ENCODE measurements at places on chromosomes 13 and 19. TPM values are rescaled to one million over a fixed set of nuclear protein-coding genes. Genes with fewer than 3 reads are reported as not detected.

DNA sequence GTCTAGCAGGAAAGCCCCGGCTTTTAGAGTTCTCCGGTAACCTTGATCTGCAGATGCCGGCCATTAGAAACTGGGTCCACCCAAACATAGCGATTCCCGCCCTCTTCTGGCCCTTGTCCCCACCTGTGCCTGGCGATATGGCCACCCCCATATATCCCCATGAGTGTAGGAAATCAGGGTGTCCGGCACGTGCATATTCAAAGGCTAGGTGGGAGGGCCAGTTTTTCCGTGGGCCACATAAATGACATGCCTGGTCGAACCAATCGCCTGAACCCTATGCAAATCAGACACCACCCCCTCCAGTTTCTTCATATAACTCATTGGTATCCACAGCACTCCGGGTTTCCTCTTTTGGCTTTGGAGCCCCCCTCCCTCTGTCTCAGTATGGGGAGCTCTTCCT lies 37.4 kb downstream of the ERICH4 start:
- DNase-seq, result no peak

GRCh38 chr19:48997972-48998371 lies 4.3 kb downstream of the RUVBL2 start:
- DNase-seq, result peak; percentile 63

DNA sequence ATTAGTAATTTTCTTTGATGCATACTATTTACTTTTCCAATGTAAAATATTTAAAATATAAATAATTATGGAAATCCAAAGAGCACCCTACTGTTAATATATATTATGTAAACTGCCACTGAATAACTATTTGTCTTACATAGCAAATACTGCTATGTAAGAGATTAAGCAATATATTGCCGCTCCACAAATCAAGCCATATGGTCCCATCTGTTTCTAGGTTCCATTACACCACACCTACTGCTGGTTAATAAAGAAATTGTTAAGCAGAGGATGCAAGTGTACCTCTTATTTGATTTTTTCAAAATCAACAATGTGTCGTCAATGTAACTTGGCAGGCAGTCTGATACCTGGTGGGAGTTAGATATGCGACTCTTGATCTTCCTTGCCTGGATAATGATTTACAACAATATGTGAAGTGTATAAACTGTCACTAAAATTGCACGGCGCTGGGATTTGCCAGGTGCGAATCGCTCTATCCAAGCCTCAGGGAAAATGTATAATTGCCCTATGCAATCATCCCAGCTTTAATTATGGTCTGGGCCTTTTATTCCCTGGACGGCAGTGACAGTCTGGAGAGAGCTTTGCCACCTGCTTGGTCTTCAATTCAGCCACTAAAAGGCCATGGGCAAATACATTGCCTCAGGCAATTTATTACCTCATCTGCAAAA lies 16.0 kb downstream of the SMAD9 start:
- no peak for DNase-seq

Gene LENG9
- 6.3 TPM for total RNA-seq

Gene LGALS14
- not detected for total RNA-seq

Gene ZNF132
- total RNA-seq, result not detected

- no peak for DNase-seq
Measured at GRCh38 chr13:73464758-73465616, 406.2 kb downstream of the KLF5 start.

GRCh38 chr13:98405107-98405571 lies 171.8 kb downstream of the STK24 start:
- DNase-seq, result peak; percentile 52

DNA sequence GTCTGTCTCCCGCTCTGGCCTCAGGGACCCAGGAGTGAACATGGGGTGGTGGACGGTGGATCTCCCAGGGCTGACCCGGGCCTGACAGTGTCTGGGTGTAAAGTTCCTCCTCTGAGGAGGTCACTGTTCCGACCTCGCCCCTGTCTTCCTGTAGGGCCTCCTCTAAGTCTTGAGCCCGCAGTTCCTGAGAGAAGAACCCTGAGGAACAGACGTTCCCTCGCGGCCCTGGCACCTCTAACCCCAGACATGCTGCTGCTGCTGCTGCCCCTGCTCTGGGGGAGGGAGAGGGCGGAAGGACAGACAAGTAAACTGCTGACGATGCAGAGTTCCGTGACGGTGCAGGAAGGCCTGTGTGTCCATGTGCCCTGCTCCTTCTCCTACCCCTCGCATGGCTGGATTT lies at the start of gene SIGLEC9:
Gene SIGLEC9 (plus strand): TSS at position 178 of the 400 bp plus-strand sequence. CDS start 69 bp downstream, at position 247.
- no peak for DNase-seq

DNA sequence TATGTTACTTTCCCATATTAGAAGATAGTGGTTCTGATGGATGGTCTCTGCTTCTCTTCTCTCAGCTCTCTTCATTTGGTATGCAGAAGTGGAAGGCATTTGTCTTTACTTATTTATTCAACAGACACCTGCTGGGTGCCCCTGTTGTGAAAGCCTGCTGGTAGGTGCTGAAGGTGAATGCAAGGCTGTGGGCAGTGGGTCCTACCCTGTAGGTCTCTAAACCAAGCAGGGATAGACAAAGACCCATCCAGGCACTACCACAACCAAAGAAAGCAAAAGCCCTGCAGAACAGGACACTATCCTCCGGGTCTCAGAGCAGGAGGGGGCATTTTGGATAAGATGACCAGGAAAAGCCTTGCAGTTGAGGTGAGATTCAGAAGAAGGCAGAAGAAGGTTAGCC lies 106.1 kb downstream of the STARD13 start:
- no peak for DNase-seq

Gene GPC5
- 3.3 TPM for total RNA-seq

Gene GJB2
- total RNA-seq, result 5.9 TPM

DNA sequence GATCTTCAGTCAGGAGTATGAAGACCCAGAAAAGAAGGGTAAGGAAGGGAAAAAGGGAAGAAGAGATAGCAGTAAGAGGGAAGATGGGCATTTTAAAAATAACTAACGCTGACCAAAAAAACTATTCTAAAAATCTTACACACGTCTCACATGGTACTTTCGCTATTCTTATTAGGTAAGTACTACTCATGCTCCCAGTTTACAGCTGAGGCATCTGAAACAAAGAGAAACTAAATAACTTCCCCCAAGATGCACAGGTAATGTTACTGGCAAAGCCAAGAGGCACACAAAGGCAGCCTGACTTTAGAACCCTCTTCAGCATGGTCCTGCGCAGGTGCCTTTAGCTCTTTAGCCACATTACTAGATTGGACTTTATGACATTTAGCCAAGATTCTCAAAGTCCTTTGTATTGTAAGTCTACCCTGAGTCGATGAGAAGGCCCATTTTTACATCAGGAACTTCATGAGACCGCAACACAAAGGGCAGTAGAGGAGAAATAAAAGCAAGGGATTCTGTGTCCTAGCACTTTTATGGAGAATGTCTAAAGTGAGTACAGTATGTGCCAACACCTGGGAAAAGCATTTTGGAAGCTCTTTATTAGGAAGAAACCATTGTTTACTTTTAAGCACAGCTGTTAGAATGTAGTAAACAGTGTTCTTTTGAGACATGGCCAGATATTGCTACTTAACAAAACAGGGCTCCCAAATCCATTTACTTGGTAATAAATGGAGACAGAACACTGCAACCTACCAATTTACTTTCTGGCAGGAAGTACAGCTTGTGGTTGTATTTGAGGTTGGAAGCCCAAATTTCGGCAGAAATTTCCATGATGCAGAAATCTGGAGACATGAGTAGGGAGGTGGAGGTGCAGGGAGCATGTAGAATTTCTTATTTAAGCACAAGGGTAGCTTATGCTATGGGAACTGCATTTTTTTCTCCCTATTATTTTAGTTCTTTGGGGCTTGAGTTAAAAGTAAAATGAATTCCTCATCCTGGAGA lies 250.7 kb downstream of the KCTD12 start:
- DNase-seq, result no peak

DNA sequence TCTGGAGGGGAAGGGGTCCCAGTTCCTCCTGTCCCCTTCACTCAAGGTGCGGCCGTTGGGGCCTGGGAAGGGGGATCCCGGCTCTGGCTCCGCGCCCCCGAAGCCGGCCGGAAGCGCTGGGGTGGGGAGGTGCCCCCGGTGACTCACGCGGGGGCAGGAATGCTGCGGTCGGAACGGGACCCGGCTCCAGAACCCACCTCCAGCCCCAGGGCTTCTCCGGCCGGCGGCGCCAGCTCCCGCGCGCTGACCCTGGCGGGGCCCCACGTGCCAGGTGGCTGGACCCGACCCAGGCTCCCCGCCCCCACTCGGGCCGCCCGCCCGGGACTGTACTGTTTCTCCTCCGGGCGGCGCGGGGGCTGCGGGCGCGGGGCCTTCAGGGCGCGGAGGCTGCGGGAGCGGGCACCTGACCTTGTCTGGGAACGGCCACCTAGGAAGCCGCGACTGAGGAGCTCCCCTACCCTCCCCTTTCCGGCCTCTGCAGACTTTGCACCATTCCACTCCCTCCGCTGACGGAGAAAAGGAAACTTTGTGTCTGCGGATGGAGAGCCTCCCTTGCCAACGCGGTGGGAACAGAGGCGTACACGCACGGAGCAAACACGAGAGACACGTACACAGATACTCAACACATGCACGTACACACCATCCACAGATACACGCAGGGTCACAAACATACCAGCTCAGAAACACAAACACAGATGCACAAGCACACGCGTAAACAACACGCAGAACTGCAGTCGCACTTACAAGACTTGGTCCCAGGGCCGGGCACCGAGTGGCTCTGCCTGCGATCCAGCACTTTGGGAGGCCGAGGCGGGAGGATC lies 7.2 kb downstream of the AXL start:
- peak; percentile 63 for DNase-seq

Gene CASP14
- not detected for total RNA-seq

- DNase-seq, result no peak
Measured at GRCh38 chr13:33483471-33483870, 197.9 kb upstream of the STARD13 start.

DNA sequence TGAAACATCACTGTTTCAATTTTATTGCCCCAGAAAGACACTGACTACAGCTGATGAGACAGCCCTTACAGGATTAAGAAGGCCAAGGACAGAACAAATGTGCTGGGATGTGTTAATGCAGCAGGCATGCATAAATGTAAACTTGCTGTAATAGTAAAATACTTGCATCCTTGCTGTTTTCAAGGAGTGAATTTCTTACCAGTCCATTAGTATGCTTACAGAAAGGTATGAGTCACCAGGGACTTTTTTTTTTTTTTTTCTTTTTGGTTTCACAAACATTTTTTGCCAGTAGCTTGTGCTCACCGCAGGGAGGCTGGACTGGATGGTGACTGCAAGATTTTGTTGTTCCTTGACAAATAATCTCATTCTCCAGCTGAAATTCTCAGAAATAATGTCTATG lies 55.1 kb downstream of the GPR180 start:
- DNase-seq, result no peak

- no peak for DNase-seq
Measured at GRCh38 chr13:21216332-21216731, 39.9 kb downstream of the MRPL57 start.

Gene OR7D2
- 0.15 TPM for total RNA-seq

- no peak for DNase-seq
Measured at GRCh38 chr13:51726446-51727193, 77.3 kb downstream of the DHRS12 start.

- DNase-seq, result no peak
Measured at GRCh38 chr13:97477844-97478243, 43.9 kb downstream of the RAP2A start.

- no peak for DNase-seq
Measured at GRCh38 chr19:23482829-23483228, 87.6 kb upstream of the ZNF91 start.

DNA sequence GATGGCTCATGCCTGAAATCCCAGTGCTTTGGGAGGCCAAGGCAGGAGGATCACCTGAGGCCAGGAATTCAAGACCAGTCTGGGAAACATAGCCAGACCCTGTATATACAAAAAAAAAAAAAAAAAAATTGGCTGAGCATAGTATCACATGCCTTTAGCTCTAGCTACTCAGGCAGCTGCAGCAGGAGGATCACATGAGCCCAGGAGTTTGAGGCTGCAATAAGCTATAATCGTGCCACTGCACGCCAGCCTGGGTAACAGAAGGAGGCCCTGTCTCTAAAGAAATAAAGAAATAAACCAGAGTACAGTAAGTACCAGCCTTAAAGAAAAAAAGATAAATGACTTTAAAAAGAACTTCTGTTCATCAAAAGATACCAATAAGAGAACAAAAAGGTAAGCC lies 52.9 kb downstream of the FAM124A start:
- DNase-seq, result no peak

DNA sequence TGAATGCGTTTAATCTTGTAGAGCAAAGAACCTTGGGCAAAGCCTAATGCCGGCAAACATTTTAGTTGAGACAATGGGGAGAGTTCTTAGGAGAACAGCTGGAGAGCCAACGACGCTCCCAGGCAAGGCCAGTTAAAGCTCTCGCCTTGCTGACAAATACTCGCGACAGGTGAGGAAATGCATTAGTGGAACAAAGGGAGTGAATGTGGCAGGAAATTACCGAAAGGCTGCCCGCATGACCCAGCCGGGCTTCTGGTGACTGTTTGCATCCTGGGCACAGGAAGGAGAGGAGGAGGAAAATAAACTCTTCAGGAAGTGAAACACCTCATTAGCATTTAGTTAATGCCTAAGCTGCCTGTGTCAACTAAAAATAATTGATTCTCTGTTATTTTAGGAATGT lies 74.6 kb downstream of the SHISA2 start:
- no peak for DNase-seq

- peak; percentile 57 for DNase-seq
Measured at GRCh38 chr19:13164343-13165161, 14.3 kb downstream of the IER2 start.

GRCh38 chr13:30985637-30986205 lies 53.3 kb downstream of the TEX26 start:
- peak; percentile 54 for DNase-seq

GRCh38 chr13:46858163-46858562 lies 38.7 kb downstream of the HTR2A start:
- DNase-seq, result no peak

GRCh38 chr19:38699027-38699346 lies 45.3 kb downstream of the CAPN12 start:
- no peak for DNase-seq

Gene PRODH2
- not detected for total RNA-seq

DNA sequence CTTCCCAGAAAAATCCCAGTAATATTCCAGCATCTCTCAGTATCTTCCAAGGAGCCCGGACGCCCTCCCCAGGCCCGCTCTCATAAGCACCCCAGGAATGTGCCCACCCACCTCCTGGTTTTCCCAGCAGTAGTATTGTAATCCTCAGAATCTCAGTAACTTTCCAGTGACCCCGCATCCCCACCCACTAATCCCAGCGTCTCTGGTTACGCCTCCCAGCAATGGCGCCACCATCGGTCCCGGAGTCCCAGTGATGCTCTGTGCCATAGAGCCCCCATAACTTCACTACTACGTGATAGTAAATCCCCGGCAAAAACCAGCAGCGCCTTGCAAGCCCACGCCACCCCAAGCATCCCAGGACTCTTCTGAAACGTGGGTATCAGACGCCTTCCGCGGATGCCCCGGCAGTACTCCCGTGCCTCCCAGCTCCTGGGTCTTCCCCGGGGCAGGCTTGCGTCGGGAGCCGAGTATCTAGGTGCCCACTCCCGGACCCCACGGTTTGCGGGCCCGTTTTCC lies 928 bp upstream of the PNPLA6 start:
- peak; percentile 66 for DNase-seq

DNA sequence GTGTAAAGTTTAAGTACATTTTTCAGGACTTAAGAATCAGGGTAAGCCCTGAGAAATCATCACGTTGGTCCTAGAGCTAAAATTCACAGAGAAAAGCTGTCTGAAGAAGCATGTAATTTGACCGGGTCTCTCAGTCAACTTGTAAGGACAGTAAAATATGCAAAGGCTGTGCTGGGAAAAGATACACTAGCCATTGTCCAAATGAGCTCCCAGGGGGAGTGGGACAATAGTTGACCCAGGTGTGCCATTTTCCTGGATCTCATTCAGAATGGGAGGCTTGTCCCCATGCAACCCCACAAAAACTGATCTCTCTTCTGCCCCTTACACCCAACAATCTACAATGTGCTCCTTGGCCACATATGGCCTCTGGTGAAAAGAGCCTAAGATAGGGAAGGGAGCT lies 437.9 kb downstream of the KLF12 start:
- DNase-seq, result no peak

Gene TTYH1
- 2.6 TPM for total RNA-seq

Data from cardiac muscle cell (in vitro differentiated cells and primary cell).